Activated CD8-positive, alpha-beta T cell treated with anti-CD3 and anti-CD28 coated beads, Interleukin-2, amount 10 ng/mL, durations not matched to agents 7 days and 5 days (primary cell): ENCODE measurements at places on chromosomes 7 and 10.

DNA sequence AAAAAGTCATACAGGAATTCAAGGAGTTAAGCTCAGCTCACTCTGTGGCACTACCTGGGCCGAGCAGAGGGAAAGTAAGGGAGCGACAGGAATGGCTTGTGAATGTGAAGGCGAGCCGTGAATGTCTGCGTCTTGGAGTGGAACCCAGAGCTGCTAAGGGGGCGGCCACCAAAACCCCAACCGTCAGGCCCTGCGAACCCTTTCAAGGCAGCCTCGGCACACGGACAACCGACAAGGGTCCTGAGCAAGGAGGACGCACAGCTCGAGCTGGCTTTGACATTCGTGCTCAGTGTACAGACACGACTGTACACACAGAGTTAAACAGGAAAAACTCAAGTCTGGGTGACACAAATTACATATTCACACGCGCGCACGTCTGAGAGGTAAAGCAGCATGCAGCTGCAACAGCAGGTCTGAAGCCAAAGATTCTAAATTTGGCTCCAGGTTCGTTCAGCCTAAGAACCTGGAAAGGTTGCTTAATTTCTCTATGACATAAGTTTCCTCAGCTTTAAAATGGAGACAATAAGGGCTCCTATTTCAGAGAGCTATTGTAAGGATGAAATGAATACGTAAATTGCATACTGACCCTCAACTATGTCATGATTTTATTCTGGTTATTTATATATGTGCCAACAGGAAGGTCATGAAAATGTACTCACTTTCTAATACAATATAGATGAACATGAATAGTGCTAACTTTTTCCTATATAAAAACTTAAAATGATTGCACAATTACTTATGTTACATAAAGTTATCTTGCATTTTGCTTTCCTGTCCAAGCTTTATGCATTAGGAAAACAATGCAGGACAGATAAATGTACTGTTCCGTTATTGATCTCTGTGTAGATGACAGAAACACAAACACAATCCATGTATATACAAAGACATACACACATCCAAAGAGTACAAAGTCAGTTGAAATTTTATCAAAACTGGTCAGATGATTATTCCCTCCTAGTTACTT, 192.9 kb downstream of the ZMYND11 start:
- no peak for DNase-seq

DNA sequence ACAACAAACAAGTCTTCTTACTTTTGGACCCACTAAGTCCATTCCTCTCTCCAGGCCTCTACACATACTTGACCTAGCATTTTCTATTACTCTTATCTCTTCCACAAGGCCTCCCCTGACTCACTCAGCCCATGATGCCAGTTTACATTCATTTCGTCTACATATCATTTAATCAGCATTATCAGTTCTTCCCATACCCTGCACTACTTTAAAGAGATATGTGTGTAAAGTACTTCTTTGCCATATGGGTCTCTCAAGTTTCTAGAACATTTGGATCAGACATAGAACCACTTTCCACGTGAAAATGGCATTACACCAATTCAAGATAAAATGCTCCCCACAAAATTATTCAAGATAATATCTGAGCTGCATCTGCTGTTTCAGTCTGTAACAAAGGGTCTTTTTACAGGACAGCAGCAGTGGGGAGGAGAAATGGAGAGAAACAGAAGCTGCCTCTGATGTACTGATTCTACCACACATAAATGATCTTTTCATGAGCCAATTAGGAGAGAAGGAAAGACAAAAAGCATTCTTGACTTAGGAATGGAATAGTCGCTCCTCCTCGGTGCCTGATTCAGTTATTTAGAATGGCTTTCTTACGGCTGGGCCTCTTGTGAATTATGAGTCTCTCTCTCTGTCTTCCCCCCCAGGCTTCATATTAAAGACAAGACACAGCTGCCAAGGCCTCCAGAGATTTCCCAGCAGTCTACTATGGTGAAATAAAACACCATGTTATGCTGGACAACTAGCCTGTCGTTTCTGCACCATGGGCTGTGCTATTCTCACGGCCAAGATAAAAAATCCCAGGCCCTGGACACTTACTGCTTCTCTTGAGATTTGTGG, 46.9 kb upstream of the SEPTIN7 start:
- no peak for DNase-seq

- no peak for DNase-seq
These were observed 21.6 kb downstream of the TES start for GRCh38 chr7:116231949-116232348.

DNA sequence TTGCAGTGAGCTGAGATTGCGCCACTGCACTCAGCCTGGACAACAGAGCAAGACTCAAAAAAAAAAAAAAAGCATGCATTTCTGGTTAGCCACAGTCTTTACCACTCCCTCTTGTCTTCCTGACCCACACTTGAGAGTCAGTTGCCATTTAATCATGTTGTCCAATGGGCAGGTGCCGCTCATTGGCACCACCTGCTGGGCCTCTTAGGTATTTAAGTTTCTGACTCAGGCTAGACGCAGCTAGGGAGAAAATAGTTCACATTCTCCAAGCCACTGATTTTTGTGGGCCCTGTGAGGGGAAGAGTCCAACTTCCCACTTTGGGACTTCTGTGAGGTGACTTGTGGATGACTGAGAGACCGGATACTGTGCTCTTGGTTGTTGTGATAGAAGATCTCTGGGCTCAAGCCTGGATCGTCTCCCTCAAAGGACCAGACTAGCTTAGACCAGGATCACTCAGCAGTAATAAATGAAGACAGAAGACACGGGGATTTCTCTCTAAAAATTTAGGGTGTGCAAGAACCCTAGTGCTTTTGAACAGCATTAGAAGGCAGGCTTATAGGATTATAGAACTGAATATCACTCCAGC, 26.8 kb upstream of the SORCS3 start:
- DNase-seq, result peak; percentile 46

DNA sequence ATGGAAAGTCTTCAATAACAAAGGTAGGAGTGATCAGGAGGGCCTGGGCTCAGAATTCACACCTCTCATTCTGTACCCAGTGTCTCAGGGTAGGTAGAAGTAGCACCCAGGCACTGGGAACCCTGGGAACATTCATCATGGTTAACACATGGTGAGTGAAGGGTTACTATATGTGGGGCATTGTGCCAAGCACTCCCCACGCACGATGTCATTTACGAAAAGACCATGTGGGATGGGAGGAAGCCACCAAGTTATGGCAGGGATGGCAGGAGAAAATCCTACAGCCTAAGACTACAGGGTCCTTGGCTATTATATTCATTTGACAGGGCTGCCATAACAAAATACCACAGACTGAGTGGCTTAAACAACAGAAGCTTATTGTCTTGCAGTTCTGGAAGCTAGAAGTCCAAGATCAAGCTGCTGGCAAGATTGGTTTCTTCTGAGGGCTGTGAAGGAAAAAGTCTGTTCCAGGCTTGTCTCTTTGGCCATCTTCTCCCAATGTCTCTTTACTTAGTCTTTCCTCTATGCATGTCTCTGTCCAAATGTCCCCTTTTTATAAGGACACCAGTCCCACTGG, 27.7 kb upstream of the DDIT4 start:
- DNase-seq, result no peak

DNA sequence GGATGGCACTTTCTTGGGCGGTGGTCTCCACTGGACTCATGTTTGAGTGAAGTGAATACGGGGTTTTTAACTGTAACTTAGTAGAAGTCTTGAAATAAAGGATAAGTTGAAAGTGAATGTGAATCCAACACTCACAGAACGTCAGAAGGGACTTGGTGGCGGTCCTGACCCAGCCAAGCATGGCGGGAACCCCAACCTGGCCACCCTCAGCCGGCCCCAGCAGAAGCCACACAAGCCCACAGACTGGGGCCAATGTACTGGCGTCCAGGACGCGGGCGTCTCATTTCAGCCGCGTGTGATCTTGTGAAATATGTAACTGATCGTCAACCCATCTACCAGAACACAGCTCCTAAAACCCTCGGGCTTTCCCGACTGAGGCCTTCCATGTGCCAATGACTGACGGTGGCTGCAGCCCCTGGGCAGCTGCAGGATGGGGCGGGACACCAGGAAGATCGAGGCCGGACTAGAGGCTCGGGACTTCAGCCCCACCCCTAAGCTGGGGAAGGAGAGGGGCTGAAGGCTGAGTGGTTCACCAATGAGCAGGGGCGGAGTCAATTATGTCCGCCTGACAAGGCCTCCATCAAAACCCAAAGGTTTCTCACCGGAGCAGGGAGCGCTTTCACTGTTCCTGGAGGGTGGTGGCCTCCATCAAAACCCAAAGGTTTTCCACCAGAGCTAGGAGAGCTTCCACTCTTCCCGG, 161.5 kb downstream of the MAD1L1 start:
- no peak for DNase-seq

- no peak for DNase-seq
These were observed 17.2 kb upstream of the UBE2H start for GRCh38 chr7:129969881-129970446.

DNA sequence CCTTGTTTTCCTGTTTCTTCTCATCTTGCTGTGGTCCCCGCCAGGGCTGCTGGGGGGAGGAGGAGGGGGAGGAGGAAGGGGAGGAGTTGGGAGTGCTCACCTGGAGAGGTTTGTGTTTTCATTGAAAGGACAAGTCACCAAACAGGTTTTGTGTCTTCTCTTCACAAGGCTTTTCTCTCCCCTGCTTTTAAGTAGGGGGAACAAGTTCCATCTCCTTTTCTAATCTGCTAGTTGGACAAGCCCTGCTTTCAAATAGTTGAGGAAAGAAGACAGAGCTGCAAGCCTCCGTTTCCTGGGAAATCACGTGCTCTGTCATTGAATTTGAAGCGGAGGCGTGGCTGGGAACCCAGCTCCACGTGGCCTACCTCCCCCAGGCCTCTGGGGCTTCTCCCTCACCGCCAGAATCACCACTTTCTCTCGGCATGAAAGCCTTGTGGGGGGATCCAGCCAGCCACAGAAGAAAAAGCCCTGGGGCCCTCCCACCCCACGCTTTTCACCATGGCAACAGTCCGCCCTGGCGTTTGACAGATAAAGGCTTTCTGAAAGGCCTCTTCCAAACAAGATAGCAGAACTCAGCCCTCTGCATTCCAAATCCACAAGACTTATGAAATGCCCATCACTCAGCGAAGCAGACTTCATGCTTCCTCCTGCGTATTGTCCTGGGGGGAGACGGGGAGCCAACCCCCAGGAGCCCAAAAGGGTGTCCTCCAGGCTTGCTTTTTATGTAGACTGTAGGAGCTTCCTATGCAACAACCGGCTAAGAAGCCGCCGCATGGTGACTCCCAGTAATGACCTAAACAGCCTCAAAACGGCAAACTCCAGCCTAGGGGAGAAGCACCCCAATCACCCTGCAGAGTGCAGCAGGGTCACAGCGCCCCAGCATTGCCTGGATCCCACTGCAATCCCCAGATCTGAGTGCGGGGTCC, 51.7 kb downstream of the PROSER2 start:
- peak; percentile 64 for DNase-seq

DNA sequence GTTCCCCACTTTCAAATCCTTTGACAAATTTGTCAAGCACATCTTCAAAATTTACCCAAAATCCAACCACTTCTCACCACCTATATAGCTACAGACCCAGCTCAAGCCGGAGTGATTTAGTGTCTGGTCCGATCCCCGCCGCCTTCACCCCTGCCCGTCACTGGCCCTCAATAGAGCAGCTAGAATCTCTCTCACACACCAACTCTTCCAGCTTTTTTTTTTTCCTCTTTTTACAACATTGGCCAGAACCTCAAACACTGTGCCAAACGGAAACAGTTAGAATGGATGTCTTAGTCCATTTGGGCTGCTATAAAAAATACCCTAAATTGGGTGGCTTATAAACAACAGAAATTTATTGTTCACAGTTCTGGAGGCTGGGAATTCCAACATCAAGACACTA, 41.1 kb upstream of the TMEM72 start:
- no peak for DNase-seq

GRCh38 chr7:34655384-34655783, 2.6 kb upstream of the NPSR1 start:
- DNase-seq, result no peak

GRCh38 chr10:132109341-132110110, 43.8 kb downstream of the JAKMIP3 start:
- DNase-seq, result peak; percentile 9

- no peak for DNase-seq
These were observed 991.8 kb upstream of the PHF14 start for GRCh38 chr7:9981742-9982349.

GRCh38 chr7:112930787-112931186, 140.6 kb upstream of the TMEM168 start:
- no peak for DNase-seq

DNA sequence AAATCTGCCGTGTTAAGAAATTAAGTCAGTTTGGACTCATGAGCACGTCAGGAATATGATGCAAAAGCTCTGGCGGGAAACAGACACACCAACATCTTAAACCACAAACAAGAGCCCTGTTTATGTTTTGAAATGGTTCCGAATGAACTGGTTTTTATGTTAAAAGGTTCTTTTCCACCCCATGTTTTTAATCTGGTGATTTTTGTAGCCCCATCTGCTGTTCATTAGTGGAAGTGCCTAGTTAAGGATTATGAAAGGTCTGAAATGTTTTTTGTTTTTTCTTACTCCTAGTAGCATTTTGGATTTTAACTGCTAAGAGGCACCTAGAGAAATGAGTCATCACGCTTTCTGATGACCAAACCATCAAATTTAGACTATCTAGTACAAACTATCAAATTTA, 404.1 kb upstream of the MKI67 start:
- no peak for DNase-seq

- DNase-seq, result no peak
These were observed 1.4 kb downstream of the PPP1R17 start for GRCh38 chr7:31688372-31688771.

- DNase-seq, result no peak
These were observed 91.2 kb downstream of the LHPP start for GRCh38 chr10:124552691-124553276.

DNA sequence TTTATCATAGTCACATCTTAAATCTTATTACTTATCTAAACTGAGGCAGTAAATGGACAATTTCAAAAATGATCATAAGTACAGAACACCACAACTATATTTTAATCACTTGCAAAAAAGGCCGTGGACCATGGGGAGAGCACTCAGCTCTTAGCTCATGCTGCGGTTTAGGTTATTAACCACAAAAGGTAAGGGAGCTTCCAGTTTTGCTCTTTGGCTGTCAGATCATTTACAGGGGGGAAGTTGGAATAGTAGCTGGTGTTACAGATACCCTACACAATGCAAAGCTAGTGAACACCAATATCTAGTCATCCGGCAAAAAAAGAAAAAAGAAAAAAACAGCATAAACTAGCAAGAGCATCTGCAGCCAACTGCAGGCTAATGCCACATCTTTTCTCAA, 147.0 kb downstream of the BBS9 start:
- DNase-seq, result no peak
